WTC11 (cell line): ENCODE measurements at places on chromosomes 2 and 18.

DNA sequence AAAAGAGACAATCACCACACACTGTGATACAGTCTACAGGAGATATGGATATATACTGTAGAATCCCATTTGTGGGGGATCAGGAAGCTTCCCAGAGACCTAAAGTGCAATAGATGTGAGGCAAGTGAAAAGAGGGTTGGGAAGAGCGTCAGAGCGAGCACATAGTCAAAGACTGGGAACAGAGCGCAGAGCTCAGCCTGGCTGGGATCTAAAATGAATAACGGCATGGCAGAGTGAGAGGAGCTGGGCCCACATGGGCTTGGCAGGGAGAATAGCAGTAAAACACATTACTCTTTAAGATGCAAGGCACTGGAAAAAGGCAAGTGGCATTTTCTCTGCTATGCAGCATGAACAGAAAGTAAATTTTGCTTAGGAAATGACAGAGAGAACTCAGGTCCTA lies 52.4 kb upstream of the BCL11A start:
- no peak for DNase-seq

GRCh38 chr18:42921226-42921737 lies 194.2 kb downstream of the RIT2 start:
- DNase-seq, result no peak

DNA sequence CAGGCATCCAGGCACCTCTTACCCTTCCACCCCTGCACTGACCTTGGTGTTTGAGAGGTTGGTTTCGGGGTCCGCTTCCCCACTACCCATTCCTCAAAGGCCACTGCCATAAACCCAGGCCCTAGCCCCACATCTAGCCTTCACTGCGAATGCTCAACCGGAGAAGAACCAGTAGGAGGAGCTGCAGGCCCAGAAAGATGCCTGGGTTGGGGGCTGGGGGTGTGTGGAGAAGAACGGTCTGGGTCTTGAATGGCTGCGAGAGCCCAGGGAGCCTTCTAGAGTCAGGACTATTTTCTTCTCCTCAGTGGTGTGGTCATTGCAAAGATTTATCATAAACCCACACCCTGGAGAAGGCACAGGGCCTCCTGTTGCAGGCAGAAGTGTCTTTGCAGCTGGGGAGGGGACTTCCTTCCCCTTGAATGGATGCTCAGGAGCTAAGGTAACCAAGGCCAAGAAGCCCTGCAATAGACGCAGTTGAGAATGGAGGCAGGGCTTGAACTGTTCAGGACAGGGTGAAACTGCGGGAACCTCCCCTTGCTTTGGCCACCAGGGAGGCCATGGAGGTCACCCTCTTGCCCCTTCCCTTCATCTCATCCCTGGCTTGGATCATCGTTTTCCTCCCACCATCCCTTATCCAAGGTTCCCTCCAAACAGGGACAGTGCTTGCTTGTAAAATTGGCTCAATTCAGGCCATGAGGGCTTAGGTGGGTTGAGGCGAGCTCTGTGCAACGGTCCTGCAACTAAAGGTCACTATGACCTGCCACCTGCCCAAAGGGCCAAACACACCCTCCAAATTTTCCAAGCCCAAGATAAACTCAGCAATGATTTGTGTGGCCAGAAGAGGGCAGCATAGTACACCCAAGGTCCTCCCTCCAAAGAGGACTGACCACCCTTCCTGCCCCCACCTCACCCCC lies 20.9 kb downstream of the THNSL2 start:
- peak; percentile 74 for DNase-seq

DNA sequence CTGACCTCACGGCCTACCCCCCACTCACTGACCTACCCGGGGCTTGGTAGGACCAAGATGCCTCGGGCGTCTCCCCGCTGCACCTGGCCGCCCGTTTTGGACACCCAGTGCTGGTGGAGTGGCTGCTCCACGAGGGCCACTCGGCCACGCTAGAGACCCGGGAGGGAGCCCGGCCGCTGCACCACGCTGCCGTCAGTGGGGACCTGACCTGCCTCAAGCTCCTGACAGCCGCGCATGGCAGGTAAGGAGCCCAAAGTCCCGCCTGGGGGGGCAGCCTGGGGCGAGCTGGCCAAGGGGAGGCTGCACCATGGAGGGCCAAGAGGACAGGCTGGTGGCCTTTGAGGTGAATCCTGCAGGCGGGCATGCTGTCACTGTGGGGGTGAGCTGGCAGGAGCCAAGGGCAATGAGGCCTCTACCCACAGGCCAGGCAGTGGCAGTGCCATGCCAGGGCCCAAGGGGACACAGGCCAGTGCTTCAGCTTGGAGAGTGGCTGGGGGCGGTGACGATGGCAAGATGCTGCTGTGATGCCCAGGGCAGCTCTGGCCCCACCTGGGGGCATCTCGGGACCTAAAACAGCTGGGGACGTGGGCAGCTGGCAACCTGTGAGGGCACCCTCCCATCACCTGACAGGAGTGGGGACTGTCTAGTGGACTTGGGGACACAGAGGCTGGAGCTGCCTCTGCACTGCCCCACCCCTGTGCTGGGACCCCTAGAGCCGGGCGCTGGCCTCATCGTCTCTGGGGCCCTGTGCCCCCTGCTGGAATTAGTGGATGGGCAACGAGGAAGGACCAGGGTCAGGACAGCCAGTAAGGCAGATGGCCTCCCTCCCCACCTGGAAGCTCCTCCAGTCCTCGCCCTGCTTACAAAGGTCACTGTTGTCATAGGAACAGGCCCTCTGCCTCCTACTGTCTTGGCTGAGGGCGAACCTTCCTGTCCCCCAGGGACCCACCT lies 2.0 kb downstream of the ESPNL start:
- DNase-seq, result no peak

DNA sequence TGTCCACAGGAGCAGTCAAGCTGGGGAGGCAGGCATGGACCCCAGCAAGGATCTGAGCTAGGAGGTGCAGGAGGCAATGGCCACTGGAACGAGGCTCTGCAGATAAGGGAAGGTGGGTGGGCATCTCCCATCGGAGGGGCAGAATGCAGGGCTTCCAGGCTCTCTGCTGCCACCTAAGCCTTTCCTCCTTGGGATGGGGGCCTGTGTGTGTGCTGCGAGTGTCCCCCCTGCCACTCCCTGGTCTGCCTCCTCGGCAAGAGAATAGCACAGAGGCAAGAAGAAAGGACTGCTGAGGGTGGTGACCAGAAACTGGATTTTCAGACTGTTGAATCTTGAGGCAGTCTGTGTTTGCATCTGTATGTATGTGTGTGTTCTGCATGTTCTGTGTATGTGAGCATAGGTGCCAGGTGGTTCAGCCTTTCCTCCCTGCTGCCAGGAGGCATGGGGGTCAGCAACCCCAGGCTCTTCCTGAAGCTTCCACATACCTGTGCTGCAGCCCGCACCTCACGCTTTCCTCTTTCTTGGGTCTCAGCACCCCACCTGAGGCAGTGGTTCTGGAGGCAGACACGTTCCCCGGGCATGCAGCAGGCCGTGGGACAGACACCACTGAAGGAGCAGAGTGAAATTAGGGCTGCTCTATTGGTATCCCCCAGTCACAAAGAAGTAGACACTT lies 86.7 kb downstream of the EPAS1 start:
- DNase-seq, result no peak

DNA sequence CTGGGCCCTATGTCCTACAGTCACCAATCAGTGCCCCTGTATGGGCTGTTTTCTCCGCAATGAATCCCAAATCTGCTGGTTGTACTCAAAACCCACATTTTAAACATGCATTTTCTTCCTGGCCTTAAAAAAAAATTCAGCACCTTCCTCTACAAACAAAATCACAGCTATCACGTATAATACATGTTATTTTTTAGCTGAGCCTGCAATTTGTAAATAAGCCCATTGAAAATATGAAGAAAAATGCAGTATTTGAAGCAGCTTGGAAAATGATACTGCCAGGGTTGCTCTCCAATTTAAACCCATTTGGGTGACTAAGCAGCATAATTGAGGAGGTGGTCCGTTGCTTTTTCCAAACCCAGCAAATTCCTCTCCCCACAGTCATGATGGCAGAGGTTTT lies 33.0 kb upstream of the GYPC start:
- no peak for DNase-seq

- DNase-seq, result no peak
These were observed 56.3 kb downstream of the FOXI3 start for GRCh38 chr2:88396209-88396608.

DNA sequence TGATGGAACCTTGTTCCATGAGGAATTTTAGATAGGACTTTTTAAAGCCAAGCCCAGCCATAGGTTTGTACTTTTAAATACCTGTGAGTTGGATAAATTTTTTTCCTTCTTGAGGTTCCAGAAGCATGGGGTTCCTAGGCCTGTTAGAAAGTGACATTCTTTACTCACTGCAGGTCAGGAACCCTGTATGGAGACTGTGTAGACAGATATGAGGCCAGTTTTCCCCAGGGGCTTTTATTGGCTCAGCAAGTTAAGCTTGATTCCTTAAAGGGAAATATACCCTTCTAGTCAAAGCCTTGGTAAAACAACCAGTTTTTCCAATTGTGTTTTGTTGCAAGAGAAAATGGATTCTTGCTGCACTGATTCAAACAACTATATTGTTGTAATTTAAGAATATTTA lies 38.4 kb upstream of the GMCL1 start:
- no peak for DNase-seq

DNA sequence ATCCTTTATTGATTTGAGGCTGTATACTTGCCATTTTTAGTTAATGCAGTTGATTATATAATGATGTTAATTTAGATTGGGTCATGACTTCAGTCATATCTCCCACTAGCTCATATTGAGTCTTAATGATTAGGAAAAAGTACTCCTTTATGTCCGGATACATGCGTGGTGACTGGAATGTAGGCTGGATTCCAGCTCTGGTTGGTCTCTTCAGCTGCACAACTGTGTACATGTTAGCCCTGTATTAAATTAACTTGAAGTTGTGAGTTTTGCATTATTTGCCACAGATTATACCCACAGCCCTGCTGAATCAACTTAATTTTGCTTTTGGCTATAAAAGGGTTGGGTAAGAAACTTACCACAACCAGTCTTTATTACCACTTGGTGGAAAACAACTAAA lies 22.5 kb downstream of the MOB4 start:
- no peak for DNase-seq

DNA sequence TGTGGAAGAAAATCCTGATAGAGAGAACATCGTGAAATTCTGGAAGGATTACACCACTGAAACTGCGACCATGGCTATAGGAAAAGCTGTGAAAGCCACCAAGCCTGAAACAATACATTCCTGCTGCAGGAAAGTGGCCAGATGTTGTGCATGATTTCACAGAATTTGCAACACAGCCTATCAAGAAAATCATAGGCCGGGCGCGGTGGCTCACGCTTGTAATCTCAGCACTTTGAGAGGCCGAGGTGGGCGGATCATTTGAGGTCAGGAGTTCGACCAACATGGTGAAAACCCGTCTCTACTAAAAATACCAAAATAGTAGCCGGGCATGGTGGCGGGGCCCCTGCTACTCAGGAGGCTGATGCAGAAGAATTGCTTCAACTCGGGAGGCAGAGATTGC lies 360.2 kb downstream of the CDH7 start:
- no peak for DNase-seq
